Psoas muscle (tissue), 8 donors: ENCODE measurements at places on chromosomes 13 and 19. TPM values are rescaled to one million over a fixed set of nuclear protein-coding genes. Genes with fewer than 3 reads are reported as not detected.

The PPFIA3 gene
- 3.4 TPM for total RNA-seq

The JAK3 gene
- total RNA-seq = 0.95 TPM

The WDR62 gene
- total RNA-seq = 1.9 TPM

The KCNK6 gene
- total RNA-seq = 0.69 TPM

The TNFSF9 gene
- not detected for total RNA-seq

The CFAP97D2 gene
- total RNA-seq = not detected

The ZNF230 gene
- 1.3 TPM for total RNA-seq

The ZNF534 gene
- total RNA-seq = not detected

The KIRREL2 gene
- total RNA-seq = not detected

The CYP4F8 gene
- not detected for total RNA-seq

The PRTN3 gene
- total RNA-seq = 0.34 TPM

The ATP4A gene
- total RNA-seq = not detected

The CEACAM19 gene
- total RNA-seq = 10.7 TPM

The ICAM4 gene
- 0.47 TPM for total RNA-seq

The KLK14 gene
- not detected for total RNA-seq

The JUNB gene
- 110 TPM for total RNA-seq

The MYH14 gene
- 298 TPM for total RNA-seq

The FSD1 gene
- total RNA-seq = not detected

The TEX26 gene
- not detected for total RNA-seq

The FBXL3 gene
- total RNA-seq = 24.9 TPM

The TMEM221 gene
- total RNA-seq = not detected

The BRSK1 gene
- 1.0 TPM for total RNA-seq

The SPRY2 gene
- total RNA-seq = 32.2 TPM

The GRK1 gene
- 0.10 TPM for total RNA-seq

The PRMT1 gene
- 180 TPM for total RNA-seq

The PSG2 gene
- not detected for total RNA-seq

The PSPN gene
- 0.62 TPM for total RNA-seq

The PEAK3 gene
- 0.13 TPM for total RNA-seq

The SMAD9 gene
- 33.5 TPM for total RNA-seq

The PDX1 gene
- not detected for total RNA-seq

The LHB gene
- total RNA-seq = not detected

The PNMA8B gene
- total RNA-seq = 0.34 TPM

The RXFP2 gene
- total RNA-seq = 0.47 TPM

The NLRP9 gene
- total RNA-seq = not detected

The ISYNA1 gene
- 9.8 TPM for total RNA-seq

The OLFM4 gene
- total RNA-seq = 0.10 TPM

The MRPL57 gene
- total RNA-seq = 28.8 TPM

The WIZ gene
- 16.6 TPM for total RNA-seq

The KLK13 gene
- not detected for total RNA-seq

The IRGC gene
- total RNA-seq = not detected

The ZNF324B gene
- total RNA-seq = 4.4 TPM

The IZUMO4 gene
- total RNA-seq = 1.6 TPM

The KIR2DL1 gene
- not detected for total RNA-seq

The COL4A2 gene
- 49.1 TPM for total RNA-seq

The LILRA1 gene
- 0.53 TPM for total RNA-seq

The FXYD3 gene
- total RNA-seq = not detected

The KIR3DL1 gene
- not detected for total RNA-seq

The TMEM255B gene
- 2.1 TPM for total RNA-seq

The SYNGR4 gene
- not detected for total RNA-seq

The ZNF585A gene
- 7.9 TPM for total RNA-seq

The WDR88 gene
- not detected for total RNA-seq

The FBXO27 gene
- 0.42 TPM for total RNA-seq

The N4BP2L2 gene
- 123 TPM for total RNA-seq

The CYP2B6 gene
- total RNA-seq = not detected

The ZNF415 gene
- 3.9 TPM for total RNA-seq

The ING1 gene
- total RNA-seq = 5.6 TPM

The PSG7 gene
- not detected for total RNA-seq

The SLC6A16 gene
- 0.51 TPM for total RNA-seq

The LRRC8E gene
- total RNA-seq = 0.26 TPM

The ZNF682 gene
- 0.20 TPM for total RNA-seq
